ENCODE measurements at places on chromosomes 5 and 9.

- no peak for DNase-seq
Measured at GRCh38 chr9:129109537-129109903, 1.1 kb downstream of the CRAT start.

- DNase-seq, result no peak
Measured at GRCh38 chr9:129232839-129233591, 55.0 kb upstream of the IER5L start.

- DNase-seq, result no peak
Measured at GRCh38 chr5:179242676-179243075, 102.6 kb downstream of the ADAMTS2 start.

DNA sequence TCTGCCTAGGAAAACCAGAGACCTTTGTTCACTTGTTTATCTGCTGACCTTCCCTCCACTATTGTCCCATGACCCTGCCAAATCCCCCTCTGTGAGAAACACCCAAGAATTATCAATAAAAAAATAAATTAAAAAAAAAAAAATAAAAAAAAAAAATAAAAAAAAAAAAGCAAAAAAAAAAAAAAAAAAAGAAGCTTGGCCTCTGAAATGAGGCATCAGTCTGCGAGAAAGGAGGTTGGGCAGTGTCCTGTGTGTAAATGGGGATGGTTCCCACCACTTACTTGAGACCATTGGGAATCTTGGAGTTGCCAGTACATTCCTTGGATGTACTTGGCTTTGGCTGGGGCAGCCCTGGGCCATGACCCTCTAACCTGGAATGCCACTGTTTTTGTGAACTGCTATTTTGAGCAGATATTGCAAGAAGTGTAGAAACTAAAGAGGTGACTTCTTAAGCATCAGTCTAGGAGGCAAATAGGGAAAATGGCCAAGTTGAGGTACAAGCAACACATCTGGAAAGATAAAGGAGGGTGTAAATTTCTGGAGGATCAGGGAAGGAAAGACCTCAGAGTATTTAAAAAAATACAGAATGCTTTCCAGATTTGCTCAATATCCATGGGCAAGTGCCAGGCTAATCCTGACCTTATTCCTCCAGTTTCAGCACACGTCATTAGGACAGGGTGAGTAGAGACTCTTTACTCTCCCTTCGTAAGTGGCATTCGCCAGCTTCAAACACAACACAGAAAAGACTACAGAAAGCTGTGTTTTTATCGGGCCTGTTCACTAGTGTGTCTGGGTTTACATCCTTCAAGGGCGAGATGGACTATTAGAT, 58.1 kb downstream of the HSPA4 start:
- DNase-seq, result no peak

DNA sequence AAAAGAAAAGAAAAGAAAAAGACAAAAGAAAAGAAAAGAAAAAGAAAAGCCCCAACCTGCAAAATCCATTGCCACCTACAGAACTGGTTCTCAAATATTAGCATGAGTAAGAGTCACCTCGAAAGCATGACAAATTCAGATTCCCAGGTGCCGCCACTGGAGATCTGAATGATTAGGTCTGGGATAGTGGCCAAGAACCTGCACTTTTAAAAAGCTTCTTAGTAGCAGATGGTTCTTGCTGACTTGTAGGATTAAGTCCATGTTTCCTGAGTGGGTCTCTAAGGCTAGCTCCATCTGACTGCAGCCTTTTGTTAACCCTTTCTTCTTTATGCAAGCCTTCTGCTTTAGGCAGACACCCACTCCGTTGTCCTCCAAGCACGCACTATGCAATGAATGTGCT, 178.5 kb upstream of the CDH18 start:
- DNase-seq, result peak; percentile 86

- DNase-seq, result no peak
Measured at GRCh38 chr9:89664896-89665329, 60.1 kb downstream of the GADD45G start.

- peak; percentile 13 for DNase-seq
Measured at GRCh38 chr9:70205366-70206020, 53.3 kb upstream of the SMC5 start.

GRCh38 chr5:79297661-79298060, 61.7 kb downstream of the JMY start:
- DNase-seq, result no peak

- DNase-seq, result no peak
Measured at GRCh38 chr9:131799177-131799823, 59.4 kb upstream of the RAPGEF1 start.

GRCh38 chr5:160342413-160342941, 27.9 kb downstream of the C1QTNF2 start:
- peak; percentile 18 for DNase-seq

DNA sequence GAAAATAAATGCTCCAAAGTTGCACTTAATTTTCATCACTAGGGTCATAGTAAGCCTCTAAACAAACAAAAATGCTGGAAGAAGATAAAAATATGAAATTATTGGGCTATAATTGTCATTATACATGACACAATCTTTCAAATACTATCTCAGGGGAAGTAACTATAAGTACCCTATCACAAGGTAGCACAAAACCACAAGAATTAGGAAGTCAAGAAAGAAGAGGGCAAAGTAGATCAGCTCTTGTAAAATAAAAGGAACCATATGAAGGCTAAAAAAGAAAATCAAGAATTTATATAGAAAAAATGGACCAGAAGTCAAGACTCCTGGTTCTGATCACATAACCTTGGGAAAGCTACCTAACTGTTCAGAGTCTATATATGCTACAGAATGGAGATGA, 48.1 kb downstream of the DIAPH1 start:
- no peak for DNase-seq

- DNase-seq, result no peak
Measured at GRCh38 chr9:23194281-23194680, 631.8 kb downstream of the ELAVL2 start.

DNA sequence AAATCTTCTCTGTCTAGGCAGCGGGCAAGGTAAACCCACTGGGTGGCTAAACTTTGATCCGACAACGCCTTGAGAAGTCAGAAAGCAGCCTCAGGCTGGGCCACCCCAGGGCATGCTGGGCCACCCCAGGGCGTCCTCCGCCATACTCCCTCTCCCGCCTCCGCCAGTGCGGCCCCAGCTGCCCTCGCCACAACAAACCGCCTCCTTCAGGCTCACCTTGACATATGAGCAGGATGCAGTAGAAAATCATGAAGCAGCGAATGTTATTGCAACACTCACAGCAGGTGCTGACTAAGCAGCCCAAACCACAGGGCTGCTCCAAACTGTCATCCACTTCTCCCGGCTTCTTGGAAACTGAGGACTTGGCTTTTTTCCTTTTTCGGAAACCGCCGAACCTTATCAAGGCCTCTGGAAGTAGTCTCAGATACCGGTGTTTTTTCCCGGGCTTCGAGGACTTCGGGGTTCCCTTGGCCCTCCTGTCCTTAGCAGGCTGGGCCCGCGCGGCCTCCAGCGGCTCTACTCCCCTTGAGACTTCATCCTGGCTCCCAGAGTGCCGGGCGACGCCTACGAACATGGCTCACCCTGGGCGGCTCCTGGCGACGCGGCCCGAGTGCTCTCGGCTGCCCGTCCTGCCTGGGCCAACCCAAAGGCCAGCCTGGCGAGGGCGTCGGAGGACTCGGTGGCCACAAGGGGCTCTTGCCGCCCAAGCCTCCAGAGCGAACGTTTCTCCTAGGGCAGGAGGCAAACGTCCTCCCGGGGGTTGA, at the start of gene SLCO6A1:
Gene SLCO6A1 (minus strand): TSS at position 731 of the 764 bp plus-strand sequence. CDS start 157 bp downstream, at position 574.
- no peak for DNase-seq

GRCh38 chr5:120615967-120616645, 152.0 kb downstream of the PRR16 start:
- no peak for DNase-seq

GRCh38 chr5:31047007-31047406, 146.5 kb upstream of the CDH6 start:
- no peak for DNase-seq

- DNase-seq, result peak; percentile 24
Measured at GRCh38 chr5:85533341-85534047, 1084.2 kb upstream of the COX7C start.

DNA sequence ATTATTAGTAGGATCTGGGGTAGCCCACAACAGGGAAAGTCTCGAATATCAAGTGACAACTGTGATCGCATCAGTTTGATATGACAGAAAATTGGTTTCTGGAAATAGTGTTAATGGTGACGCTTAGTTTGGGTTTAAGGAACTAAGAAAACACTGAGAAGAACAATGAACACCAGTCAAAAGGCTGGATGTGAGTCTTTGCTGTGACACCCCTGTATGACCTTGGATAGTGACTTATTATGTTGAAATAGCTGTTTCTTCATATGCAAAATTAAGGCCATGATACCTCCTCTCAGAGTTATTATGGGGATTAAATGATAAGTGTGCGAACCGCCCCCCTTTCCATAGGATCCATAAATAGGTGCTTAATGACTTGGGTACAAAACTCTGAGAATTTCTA, 926 bp downstream of the DNAJC25 start:
- DNase-seq, result no peak

DNA sequence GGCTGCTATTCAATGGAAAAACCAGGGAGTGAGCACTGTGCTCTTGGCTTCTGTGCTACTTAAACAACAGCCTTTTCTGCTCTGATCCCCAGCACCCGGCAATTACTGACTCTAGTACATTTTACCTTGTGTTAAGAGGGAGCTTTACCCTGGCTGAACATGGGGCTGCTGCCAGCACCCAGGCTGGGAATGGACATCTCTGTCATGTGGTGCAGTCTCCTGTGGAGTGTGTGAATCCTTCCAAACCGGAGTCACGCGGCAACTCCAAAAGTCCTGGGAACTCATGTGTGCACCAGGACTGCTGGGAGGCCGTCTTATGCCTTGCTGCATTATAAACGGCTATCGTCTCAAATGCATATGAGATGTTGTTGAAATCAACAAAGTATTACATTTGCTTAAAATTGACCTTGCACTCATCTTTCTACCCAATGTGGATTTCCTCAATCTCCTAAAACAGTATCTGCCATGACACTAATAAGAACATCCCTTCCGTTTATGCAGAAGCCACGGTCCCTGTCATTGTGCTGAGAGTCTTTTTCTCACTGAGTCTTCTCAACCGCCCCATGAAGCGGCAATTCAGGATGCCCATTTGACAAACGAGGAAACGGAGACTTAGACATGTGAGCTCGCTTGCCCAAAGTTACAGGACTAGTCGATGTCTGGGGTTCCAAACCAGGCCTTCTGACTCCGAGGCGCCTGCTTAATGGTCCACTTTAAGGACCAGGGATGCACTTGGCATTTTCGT, 884 bp upstream of the GSN start:
- no peak for DNase-seq

DNA sequence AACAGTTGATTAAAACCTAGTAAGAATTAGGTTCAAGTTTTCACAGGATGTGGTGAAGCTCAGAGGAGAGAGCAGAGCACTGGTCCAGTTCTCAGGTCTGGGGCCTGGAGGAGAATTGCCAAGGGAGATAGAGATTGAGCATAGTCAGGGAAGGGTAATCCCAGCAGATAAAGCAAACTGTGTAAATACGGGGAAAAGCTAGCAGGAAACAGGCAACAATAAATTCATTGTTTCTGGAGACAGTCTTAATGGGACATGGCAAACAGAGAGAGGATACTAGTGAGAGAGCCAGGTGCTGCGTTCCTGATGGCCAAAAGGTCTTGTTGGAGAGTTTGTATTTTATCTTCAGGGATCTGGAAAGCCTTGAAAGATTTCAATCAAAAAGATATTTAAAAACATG, 333.0 kb downstream of the PDE4D start:
- no peak for DNase-seq

- no peak for DNase-seq
Measured at GRCh38 chr9:70256123-70256551, 2.6 kb upstream of the SMC5 start.

GRCh38 chr9:8241201-8241600, 441.6 kb upstream of the DMAC1 start:
- DNase-seq, result no peak

- DNase-seq, result no peak
Measured at GRCh38 chr9:35905912-35906679, at the start of gene HRCT1. Gene HRCT1 (plus strand): TSS chr9:35906202. CDS start chr9:35906288, 86 bp downstream.

DNA sequence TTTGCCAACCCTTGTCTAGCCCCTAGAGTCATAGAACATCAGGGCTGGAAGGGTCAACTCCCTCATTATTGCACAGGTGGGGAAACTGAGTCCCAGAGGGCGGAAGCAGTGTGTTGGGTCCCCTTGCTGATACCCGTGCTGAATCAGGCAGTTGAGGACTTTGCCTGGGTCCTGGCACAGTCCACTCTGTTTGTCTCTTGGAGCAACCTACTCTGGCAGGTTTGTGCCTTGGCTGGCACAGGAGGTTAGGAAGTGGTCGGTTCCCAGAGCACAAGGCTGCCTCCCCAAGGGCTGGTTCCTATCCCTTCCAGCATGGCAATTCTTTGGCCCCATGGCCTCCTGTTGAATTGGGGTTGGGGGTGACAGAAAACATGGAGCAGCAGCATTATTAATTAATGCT, 94.5 kb upstream of the SHB start:
- DNase-seq, result no peak

- no peak for DNase-seq
Measured at GRCh38 chr9:114558027-114558675, 29.4 kb upstream of the ATP6V1G1 start.

GRCh38 chr9:136267261-136268111, 21.9 kb upstream of the QSOX2 start:
- DNase-seq, result no peak

- no peak for DNase-seq
Measured at GRCh38 chr5:32259033-32259432, 53.7 kb downstream of the MTMR12 start.

GRCh38 chr5:116935561-116936162, 361.0 kb upstream of the SEMA6A start:
- no peak for DNase-seq

- peak; percentile 17 for DNase-seq
Measured at GRCh38 chr5:80103371-80103770, 68.2 kb downstream of the THBS4 start.

- no peak for DNase-seq
Measured at GRCh38 chr9:134373269-134373668, 47.0 kb downstream of the RXRA start.

- no peak for DNase-seq
Measured at GRCh38 chr5:39928709-39929108, 503.9 kb upstream of the DAB2 start.

GRCh38 chr5:126982926-126983873, 47.2 kb downstream of the MARCHF3 start:
- no peak for DNase-seq

DNA sequence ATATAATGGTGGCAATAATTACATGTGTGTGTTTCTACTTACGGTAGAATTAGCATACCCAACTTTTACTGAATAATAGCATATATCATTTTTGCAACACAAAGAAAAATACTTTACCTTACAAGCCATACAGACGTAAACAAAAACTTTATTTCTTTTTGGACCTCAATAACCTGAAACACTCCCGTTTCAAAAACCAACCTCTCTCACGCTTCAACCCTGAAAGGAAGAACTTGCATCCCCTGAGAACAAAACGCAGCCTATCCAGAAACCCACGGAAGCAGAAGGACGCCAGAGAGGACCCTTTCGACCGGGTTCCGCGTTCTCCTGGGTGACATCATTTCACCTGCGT, at the start of gene RNF38:
Gene RNF38 (minus strand): TSS at position 290 of the 352 bp plus-strand sequence. CDS start 161 bp downstream, at position 129.
- DNase-seq, result peak; percentile 66

GRCh38 chr9:116152941-116153764, 438 bp upstream of the PAPPA start:
- DNase-seq, result peak; percentile 26

GRCh38 chr9:113798062-113799030, 77.8 kb upstream of the ZNF618 start:
- no peak for DNase-seq

- no peak for DNase-seq
Measured at GRCh38 chr5:56673171-56673570, 142.2 kb upstream of the MAP3K1 start.

Data from NCI-H2171 treated with DMSO at 0.1 percent for 48 hours (cell line).